ENCODE measurements at places on chromosomes 6 and 20.

- DNase-seq: no peak
Measured at GRCh38 chr20:6265204-6265904, 142.5 kb upstream of the FERMT1 start.

- DNase-seq: no peak
Measured at GRCh38 chr6:98747273-98747672, 87.1 kb upstream of the POU3F2 start.

GRCh38 chr6:119738425-119738824 is 388.9 kb upstream of the MAN1A1 start:
- no peak for DNase-seq

DNA sequence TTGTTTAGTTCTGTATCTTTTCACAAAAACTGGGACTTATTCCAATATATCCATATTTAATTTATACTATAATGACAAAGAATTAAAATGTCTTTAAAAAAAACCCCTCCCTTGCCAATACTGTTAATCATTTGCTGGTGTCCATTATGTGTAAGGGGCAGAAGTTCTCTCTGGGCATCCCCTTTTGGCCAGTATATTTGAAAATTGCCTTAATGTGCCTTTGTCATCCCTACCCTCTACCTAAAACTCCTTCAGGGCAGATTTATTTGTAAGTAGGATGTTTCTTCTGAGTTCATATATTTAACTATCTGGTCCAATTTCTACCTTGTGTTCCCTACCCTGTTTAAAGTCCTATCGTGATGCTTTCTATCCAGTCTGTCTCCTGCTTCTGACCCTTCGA is 62.9 kb downstream of the ARHGAP18 start:
- no peak for DNase-seq

GRCh38 chr6:56245903-56246351 is 1.5 kb downstream of the COL21A1 start:
- no peak for DNase-seq

- DNase-seq: no peak
Measured at GRCh38 chr6:145086197-145086596, 649.1 kb downstream of the EPM2A start.

DNA sequence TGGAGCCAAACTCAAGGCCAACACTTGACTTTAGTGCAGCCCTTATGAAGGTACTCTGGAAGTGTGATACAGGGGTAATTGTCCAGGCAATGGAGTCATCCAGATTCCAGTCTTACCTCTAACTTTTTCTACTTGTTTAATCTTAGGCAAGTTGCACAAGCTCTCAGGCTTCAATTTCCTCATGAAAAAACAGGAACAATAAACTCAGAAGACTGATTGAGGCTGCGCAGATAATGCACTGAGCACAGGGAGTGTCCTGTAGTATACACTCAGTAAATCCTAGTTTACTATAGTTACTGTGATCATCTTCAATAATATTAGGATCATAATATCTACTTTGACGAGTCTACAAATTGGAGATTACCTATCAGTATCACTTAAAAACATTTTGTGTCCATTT is 127.5 kb upstream of the SMLR1 start:
- no peak for DNase-seq

DNA sequence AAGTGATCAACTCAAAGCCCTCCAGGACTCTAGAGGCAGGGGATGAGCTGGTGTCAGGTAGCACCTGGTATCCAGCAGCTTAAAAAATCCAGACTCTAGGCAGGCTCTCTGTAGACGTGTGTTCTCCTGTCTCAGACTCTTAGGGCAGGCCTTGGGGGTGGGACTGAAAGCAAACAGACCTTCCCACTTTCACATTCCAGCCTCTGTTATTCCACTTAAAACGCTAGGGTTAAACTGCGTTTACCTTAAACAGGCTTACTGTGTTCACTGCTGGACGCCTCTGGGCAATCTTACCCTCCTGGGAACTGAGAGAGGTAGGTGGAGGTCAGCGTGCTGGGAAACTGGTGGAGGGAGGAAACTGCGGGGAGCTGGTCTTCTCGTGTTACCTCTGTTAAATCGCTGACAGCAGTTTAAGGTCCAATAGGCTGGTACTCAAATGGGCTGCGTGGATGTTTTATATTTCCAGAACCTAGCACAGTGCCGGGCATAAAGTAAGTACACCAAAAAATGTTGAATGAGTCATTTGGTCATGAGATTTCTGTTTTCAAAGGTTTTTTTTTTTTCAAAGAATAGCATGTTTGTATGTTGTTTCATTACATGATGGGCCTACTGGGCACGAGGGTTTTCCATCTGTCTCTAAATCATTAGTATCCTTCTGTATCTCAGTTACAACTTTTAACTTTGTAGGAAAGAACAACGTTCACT is at the start of gene GCNT2:
GCNT2 (plus strand) TSS at position 248 of the 705 bp plus-strand sequence. CDS start 7,561 bp downstream, outside the sequence.
- DNase-seq: no peak

DNA sequence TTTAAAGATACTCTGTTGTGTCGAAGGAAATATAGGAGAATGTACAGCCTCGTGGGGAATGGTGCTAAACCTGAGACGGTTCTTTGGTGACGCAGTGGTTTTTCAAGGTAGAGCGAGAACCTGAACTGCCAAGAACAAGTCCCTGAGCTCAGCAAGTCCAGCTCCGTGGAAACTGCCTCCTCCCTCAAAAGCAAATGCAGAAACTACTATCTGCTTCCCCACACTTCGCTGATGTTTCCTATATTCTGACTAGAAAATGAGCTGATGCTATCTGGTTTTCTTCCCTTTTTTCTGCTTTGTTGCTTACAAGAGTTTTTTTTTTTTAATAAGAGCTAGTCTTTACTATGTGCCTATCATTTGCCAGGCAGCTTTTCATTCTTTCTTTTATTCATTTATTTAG is 85.3 kb upstream of the LY86 start:
- no peak for DNase-seq

DNA sequence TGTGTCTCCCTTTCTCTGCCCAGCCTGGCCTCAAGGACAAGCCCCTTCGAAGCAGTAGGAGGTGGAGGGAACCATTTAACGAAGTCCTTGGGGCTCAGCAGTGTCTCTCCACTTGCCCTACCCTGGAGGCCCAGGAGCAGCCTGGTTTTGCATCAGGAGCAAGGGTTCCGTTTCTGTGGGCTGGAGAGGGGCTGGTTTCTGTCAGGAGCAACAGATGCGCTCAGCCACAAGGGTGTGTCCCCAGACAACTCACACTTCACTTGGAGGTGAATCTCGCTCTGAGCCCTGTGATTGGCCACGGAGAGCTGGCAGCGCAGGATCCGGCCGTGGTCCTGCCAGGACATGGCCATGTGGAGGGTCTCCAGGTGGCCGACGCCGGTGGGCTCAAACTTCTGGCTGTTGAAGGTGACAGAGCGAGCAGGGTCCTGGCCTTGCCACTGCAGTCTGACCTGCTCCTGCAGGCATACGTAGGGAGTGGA is 6.9 kb downstream of the SIGLEC1 start:
- DNase-seq: no peak

DNA sequence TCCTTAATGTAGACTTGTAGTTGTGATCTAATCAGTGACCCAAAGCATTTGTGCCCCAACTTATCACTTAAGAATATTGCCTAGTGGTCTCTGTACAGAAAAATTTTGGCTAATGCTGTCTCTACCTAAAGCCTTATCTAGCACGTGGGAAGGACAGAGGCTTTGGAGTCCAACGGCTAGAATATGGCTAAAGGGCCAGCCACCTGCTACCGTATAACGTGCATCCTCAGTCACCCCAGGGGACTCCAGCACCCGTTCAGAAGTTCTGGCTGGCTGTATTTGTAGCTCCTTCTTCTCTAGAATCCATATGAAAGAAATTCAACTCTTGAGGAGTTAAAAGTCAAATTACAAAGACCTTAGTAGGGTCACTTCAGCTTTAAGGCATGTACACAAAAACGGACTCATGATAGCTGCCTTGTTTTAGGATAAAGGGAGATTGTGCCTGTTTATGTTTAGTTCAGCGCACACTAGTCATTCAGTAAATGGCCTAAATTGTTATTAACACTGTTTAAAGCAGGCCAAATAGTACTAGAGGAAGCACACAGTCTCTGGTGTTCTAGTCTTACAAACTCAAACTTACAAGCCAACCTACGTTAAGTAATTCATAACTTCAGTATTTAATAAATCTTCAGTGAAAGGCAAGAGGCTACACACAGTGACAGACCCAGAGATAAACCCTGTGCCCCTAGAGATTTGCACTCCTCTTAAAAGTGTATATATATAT is 407.5 kb upstream of the PLCB4 start:
- DNase-seq: no peak

DNA sequence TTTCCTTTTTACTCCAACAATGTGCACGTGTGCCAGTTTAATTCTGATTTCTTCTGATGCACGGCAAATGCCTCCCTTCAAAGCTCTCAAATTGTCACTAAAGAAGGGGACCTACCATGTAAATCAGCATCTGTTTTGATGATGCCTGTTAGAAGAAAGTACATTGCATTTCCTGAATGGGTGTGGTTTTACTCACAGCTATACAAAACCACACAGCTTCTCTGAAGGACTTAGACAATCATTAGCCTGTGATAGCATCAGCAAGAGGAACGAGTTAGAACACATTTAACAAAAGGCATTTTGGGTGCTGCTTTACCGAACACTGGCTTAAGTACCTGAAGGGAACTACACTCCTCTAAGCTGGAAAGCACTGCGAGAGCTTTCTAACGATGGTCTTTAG is 109.4 kb downstream of the ATXN1 start:
- no peak for DNase-seq

- no peak for DNase-seq
Measured at GRCh38 chr6:93278241-93278640, 141.1 kb downstream of the EPHA7 start.

GRCh38 chr20:47355489-47356219 is 845 bp downstream of the ZMYND8 start:
- no peak for DNase-seq

DNA sequence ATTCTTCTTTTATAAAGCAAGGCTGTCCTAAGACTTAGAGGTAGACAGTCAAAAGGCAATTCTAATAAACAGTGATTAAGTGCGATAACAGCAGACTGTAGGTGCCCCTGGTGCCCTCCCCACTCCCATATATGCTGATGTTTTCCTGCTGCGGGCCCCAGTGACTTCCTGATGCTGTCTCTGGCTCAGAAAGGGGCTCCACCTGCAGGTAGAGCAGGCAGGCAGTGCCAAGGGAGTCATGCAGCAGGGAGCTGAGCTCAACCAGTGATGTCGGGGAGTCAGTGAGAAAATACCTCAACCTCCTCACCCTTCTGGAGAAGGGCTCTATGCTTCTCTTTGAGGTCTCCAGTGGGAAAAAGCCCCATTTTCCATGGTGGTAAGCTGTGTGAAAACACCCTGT is 126.7 kb upstream of the SSTR4 start:
- no peak for DNase-seq

All from activated B cell treated with CpG ODN at 0.5 μM for 24 hours (primary cell).